NB4 (cell line): ENCODE measurements at places on chromosomes 6 and 20.

DNA sequence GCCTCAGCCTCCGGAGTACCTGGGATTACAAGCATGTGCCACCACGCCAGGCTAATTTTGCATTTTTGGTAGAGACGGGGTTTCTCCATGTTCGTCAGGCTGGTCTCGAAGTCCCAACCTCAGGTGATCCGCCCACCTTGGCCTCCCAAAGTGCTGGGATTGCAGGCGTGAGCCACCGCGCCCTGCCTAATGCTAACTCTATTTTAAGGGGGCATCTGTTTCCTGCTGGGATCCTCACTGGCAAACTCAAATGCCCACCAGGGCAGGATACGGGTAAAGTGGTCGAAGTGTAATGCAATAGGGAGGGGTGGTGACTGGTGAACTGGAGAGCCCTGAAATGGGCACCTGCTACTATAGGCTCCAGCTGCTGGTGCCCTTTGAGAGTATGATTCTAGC lies 131.9 kb upstream of the ZNF217 start:
- DNase-seq = no peak

DNA sequence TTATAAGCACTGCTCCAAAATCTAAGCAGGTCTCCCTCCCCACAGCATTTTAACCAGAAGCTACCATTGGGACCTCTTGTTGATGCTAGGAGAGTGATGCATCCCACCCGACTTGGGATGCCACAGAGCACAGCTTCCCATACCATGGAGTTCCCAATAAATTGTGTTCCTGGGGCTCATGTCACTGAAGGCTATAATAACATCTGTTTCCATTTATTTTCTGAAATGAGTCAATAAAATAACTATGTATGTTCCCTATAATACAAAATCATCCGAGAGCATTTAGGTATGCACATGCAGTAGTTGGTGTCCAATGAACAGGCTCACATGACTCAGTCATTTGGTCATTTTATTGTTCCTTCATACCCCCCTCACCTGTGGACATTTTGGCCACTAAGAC lies 204.2 kb downstream of the TBC1D7 start:
- DNase-seq = no peak

- DNase-seq = peak; percentile 48
These were observed 78.7 kb downstream of the CDH26 start for GRCh38 chr20:60036746-60037499.

DNA sequence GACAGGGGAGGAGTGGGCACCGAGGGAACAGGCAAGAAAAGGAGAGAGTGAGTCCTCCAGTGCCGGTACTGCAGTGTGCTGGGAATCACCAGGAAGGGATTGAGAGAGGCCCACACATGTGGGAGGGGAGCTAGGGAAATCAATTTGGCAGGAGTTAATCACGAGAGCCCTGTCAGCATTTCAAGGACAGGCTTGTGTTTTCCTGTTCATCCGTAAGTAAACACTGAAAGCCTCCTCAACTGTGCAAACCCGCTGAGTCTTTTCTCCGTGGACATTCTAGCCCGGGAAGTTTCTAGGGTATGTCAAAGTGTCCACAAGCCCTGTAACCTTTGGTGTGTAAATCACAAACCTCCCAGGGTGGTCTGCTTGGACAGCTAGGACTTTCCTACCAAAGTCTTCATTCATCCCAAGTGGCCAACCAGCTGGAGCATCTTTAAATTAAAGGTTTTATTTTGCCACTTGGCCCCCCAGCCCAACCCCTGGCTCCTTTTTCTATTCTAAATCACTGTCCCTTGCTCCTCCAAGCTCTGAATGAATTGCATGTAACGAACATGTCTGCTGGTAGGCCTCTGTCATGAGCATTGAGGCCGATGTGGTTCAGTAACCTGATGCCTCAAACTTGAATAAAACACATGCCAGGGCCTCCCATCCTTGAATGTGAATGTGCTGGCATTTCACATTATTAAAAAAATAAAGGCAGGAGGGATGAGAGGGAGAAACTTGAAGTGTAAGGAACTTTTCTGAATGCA lies 149.1 kb downstream of the ZNF217 start:
- no peak for DNase-seq

- DNase-seq = no peak
These were observed 99.5 kb upstream of the BHLHE23 start for GRCh38 chr20:63106108-63106764.

- no peak for DNase-seq
These were observed 87.8 kb downstream of the SLC22A3 start for GRCh38 chr6:160435935-160436334.

DNA sequence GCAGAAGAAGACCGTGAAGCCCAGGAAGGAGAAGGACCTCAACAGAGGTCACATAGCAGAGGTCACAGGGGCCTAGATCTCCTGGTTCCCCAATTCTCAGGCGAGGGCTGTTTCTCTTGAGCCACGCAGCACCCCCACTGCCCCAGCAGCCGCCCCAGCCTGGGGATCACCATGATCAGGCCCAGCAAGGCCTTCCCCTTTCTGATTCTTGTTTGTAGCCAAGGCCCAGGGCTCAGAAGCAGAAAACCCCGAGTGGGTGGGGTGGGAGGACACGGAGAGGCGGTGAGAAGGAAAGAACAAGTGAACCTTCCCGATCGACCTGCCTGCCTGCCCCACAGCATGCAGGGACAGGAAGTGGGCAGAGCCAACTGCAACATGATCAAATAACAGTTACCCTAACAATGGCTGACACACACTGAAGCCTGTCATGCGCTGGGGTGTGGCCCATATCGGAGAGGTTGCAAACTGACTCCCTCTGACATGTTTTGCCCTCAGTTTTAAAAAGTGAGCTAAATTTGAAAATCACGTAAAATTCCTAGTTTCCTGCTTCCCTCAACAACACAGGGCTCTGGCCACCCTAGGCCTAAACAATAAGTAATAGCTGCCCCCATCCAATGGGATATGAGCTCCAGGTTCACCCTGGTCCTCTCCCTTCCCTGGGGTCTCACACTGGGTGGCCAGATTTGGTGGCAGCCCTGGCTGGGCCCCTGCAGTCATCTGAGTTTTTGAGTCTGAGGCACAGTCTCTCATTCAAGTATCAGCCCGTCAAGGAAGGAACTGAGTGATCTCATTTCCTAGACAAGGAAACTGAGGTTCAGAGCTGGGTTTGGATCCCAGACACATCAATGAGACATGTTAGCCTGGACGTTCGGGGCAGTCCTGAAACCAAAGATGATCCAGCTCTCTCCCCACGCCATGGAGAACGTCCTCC lies 6.5 kb downstream of the PEDS1 start:
- peak; percentile 87 for DNase-seq

DNA sequence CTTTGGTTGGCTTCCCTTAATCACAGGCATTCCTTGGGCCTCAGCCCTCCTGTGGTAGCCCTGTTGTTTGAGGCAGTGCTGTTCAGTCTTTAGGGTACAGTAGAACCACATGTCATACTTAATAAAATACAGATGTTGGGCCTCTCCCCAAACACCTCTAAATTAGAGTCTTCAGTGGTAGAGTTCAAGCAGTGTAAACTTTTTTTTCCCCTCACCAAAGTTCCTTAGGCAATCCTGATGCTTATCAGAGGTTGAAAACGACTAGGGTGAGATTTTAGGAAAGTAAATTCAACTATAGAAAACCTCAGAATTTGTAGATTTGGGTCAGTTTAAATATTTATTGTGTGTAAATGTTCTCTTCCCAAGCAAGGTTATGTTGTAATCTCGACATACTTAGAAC lies 44.6 kb downstream of the BLTP3A start:
- no peak for DNase-seq

DNA sequence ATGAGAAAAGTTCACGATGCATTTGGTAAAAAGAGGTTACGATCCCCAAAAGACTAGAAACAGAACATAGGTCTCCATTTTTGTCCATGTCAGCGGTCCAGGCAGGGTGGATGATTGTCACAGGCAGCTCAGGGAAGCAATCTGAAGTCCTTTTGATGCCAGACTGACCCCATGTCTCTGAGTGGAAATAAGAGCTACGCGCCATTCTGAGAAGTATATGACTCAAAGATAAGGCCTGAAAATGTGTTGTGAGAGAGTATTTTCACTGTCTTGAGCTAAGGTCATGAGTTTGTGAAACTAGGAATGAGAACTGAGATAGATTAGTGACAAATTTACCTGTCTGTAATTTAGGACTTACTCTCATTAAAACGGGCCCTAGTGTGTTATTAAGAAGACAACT lies 69.5 kb downstream of the LYRM4 start:
- DNase-seq = no peak

- no peak for DNase-seq
These were observed 30.9 kb upstream of the ERVFRD-1 start for GRCh38 chr6:11142296-11143027.

DNA sequence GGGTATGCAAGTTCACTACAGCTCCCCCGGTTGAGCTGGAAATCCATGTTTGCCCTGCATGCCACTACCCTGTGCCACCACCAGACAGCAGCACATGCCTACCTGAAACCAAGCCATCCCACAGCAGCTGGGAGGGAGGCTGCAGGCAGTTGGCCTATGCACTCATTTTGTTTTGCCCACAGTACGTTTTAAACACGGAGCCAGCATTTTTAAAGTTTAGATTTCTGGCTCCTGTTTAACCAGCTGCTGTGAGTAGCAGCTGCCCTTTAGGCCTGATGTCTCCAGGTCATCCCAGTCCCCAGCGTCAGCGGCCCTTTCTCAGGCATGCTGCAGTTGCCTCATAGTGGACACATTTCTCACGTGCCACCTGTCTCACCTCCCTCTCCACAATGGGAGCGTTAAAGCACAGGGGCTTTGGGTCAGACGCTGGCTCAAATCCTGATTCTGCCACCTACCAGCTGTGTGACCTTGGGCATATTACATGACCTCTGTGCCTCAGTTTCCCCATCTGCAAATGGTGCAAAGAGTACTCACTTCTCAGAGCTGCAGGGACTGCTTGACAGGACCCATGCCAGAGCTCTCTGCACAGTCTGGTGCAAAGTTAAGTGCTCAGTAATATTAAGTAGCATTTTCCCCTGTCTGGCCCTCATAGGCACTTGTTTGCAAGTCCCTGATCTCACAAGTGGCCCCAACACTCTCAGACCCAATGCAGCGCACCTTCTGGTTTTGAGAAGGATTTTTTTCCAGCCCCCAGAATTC lies 8.2 kb upstream of the UBE2V1 start:
- peak; percentile 74 for DNase-seq

DNA sequence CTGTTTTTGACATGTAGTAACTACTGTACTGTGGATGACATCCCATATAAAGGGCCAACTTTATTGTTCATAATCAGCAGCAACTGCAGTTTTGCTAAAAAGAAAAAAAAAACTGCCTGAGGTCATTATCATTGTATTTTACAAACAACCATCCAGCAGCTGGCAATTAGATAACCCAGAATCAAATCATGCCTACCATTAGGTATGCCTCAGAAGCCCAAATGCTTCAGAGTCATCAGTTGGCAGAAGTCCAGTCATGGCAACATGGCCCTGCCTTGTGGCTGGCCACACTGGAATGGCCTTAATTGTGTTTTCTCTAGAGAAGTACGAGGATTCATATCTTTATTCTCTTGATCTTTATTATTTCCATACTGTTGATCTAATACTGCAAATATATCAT lies 462.4 kb upstream of the NRSN1 start:
- DNase-seq = no peak

DNA sequence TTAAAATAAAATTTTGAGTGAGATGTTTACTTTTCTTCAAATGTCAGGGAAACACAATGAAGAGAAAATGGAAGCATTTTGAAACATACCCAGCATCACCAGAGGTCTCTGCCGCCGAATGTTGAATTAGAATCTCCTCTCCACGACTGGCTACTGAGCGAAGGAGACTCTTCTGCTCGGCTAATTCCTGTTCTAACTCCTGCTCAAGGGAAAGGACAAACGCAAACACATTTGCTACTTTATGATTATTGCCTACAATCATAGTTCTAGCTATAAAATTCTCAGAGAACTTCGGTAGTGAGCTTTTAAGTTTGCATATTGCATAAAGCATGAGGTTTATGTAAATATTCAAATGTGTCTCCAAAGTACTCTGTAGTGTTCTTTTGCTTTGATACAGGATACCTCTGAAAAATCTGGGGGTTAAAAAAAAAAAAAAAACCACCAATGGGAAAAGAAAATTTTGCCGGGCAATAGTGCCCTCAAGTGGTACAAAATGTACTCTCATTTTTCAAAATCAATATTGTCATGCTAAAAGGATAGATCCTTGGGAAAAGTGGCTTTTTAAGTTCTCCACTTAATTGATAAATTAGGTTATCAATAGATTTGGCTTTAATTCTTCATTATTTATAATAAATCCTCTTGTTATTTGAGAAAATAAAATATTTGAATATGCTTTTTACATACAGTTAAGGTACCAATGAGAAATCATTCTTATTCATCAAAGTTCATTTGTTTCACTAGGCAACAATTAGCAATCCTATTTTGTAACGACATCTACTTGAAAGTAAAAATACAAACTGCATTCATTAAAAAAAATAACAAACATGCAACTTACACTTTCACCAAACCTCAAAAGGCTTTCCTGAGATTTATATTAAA lies 369.0 kb downstream of the SYNE1 start:
- DNase-seq = peak; percentile 20

DNA sequence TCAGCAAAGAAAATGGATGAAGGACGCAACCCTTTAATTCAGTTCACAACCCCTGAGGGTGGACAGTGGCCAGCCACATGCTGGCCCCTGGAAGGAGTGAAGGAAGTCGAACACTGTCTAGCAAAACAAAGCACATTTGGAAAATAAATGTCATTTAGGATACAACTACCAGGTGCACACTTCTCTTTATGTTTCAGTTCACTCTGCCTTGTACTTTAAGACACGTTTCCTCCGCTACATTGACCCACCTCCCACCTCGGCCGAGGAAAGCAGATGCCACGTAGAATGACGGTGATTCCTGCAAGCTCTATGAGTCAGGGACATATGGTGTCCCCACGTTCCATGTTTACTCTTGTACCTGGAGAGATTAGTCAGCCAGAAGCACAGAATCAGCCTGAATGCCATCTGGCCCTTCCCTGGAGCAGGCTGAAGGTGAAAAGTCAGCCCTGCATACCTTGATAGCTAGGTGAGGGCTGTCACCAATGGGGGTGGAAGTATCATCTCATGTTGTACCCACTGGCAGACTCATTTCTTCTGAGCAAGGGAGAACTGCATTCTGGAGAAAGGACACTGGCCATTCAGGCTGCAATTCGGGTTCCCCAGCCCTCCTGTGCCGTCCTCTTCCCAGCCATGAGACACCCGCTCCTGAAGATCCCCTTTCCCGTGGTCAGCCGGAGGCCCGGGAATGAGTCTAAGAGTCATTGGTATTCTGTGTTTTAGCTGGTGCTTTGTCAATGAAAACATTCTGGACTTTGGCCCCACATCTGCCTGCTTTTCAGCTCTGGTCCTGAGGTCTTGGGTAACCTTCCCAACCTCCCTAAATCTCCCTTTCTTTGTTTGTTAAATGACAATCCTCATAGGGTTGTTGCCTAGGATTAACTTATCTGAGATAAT lies 60.6 kb downstream of the FOXA2 start:
- DNase-seq = no peak

- DNase-seq = no peak
These were observed 181.3 kb upstream of the FAM83B start for GRCh38 chr6:54665278-54665677.

- DNase-seq = no peak
These were observed 91.3 kb upstream of the MPC1 start for GRCh38 chr6:166473886-166474571.

DNA sequence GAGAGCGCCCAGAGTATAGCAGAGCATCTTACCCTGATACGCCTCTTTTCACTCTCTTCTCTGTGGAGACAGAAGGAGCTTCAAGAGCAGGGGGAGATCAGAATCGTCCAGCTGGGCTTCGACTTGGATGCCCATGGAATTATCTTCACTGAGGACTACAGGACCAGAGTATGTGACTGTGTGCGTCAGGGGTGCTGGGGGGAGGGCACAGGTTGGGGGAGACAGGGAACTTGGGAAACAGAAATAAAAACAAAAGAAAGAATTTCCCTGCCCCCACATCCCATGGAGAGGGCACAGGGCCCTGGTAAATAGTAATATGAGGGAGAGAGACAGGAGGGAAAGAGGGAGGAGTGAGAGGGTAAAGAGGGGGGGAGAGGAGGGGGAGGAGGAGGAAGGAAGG lies 3.0 kb upstream of the C4A start:
- DNase-seq = no peak
